ENCODE measurements at places on chromosomes 12 and 14. TPM values are rescaled to one million over a fixed set of nuclear protein-coding genes. Genes with fewer than 3 reads are reported as not detected.

DNA sequence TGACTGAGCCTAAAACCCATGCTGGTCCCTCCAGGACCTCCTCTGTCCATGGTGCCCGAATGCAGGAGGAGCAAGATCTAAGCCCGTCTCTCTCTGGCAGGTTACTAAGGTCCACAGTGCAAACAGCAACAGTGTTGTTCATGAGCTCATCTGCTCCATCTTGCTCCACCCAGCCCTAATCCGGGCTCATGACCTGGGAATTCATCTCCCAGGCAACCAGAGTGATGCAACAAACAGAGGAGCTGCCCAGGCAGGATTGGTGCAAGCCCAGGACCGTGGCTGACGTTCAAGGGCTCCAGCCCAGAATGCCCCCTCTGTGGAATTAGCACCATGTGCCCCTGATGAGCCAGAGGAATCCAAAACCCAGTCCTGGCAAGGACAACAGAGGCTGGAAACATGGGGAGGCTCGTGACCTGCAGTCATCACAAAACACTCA, 29.9 kb downstream of the HSPB8 start:
- no peak for DNase-seq

GRCh38 chr12:114679942-114680341, 4.0 kb downstream of the TBX3 start:
- no peak for DNase-seq

DNA sequence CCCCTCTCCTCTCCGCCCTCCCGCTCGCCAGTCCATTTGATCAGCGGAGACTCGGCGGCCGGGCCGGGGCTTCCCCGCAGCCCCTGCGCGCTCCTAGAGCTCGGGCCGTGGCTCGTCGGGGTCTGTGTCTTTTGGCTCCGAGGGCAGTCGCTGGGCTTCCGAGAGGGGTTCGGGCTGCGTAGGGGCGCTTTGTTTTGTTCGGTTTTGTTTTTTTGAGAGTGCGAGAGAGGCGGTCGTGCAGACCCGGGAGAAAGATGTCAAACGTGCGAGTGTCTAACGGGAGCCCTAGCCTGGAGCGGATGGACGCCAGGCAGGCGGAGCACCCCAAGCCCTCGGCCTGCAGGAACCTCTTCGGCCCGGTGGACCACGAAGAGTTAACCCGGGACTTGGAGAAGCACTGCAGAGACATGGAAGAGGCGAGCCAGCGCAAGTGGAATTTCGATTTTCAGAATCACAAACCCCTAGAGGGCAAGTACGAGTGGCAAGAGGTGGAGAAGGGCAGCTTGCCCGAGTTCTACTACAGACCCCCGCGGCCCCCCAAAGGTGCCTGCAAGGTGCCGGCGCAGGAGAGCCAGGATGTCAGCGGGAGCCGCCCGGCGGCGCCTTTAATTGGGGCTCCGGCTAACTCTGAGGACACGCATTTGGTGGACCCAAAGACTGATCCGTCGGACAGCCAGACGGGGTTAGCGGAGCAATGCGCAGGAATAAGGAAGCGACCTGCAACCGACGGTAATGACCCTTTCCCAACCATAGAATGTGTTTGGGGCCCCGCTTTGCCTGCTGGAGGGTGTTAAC, 615 bp downstream of the CDKN1B start:
- DNase-seq, result no peak

DNA sequence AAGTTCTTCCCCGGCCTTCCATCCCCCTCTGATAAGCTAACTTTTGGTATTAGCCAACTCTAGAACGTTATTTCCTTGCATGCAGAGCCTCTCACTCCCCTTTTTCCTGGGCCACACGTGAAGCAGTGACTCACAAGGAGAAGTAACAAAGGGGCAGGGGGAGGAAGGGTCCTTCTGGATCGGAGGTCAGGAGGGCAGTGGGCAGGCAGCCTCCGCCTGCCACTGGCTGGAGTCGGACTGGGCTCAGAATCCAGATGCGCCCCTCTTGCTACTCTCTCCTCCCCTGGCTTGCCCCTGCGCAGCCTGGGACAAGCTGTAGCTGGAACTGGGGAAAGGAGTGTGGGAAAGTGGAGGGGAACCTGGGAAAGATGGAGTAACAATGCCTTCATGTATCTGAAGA, 55.0 kb downstream of the TPCN1 start:
- DNase-seq, result no peak

DNA sequence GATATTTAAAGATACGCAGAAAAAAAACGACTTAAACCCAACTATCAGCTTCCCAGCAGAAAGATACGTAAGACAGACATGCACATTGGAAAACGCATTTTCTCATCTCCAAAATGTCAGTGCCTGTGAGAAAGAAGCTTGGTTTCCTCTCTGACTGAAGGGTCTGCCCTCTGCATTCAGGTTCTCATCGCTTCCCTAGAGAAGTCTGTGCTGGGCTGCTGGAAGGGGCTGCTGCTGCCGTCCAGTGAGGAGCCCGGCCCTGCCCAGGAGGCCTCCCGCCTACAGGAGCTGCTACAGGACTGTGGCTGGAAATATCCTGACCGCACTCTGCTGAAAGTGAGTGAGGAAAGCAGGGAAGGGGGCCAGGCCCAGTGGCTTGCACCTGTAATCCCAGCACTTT, 4.7 kb upstream of the PFDN5 start:
- no peak for DNase-seq

The YY1 gene
- total RNA-seq, result 92.6 TPM

The METTL1 gene
- 8.0 TPM for total RNA-seq

The ARMH4 gene
- total RNA-seq, result not detected
